Activated CD8-positive, alpha-beta memory T cell treated with anti-CD3 and anti-CD28 coated beads for 4 hours (primary cell): ENCODE measurements at places on chromosomes 11 and 22.

GRCh38 chr11:121881806-121882205 is 234.2 kb downstream of the BLID start:
- no peak for DNase-seq

DNA sequence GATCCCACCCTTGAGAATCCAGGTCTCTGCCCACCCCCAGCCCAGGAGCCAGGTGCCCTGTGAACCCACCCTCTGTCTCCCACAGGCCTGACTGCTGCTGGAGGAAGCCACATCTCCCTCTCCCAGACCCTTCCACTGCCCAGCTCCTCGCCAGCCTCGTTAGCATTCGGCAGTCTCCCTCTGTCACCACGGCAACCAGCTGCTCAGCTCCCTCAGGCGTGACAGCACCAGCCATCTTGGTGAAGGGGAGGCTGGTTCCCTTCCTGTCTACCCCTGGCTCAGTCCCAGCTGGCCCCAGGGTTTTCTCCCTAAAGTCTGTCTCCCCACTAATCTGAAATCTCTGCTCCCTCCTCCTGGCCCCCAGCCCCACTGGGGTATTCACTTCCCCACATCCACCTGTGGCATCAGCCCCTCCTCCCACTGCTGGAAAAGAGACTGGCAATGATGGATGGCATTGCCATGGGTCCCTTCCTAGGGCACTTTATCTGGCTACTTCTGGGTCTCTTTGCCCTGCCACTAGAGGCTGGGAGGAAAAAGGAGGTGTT is 28.1 kb downstream of the NRXN2 start:
- DNase-seq = no peak

GRCh38 chr22:20027966-20028854 is 7.3 kb downstream of the TANGO2 start:
- DNase-seq = no peak

DNA sequence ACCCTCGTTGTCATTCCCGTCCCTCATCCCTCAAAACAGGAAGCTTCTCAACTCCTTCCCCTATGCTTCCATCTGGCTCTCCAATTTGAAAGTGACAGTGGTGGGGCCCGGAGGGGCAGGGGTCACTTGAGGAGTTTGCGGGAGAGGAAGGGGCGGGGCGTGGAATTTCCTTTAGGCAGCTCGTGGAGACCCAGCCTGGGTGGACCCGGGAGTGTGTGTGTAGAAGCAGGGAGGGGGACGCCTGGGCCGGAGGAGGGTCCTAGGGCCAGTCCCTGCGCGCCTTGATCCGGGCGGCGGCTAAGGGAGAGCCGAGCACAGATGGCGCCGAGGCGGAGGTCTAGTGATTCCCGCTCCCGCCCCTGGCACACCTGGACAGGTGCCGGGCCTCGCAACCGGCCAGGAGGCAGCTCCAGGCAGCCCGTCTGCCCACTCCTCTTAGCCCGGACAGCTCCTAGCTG is 7.8 kb upstream of the PAX6 start:
- DNase-seq = no peak

GRCh38 chr11:66494458-66494857 is 14.2 kb downstream of the DPP3 start:
- DNase-seq = no peak

GRCh38 chr11:37916331-37916730 is 1318.3 kb upstream of the RAG2 start:
- no peak for DNase-seq
